GM23248 (cell line): ENCODE measurements at places on chromosomes 2 and 18. TPM values are rescaled to one million over a fixed set of nuclear protein-coding genes. Genes with fewer than 3 reads are reported as not detected.

DNA sequence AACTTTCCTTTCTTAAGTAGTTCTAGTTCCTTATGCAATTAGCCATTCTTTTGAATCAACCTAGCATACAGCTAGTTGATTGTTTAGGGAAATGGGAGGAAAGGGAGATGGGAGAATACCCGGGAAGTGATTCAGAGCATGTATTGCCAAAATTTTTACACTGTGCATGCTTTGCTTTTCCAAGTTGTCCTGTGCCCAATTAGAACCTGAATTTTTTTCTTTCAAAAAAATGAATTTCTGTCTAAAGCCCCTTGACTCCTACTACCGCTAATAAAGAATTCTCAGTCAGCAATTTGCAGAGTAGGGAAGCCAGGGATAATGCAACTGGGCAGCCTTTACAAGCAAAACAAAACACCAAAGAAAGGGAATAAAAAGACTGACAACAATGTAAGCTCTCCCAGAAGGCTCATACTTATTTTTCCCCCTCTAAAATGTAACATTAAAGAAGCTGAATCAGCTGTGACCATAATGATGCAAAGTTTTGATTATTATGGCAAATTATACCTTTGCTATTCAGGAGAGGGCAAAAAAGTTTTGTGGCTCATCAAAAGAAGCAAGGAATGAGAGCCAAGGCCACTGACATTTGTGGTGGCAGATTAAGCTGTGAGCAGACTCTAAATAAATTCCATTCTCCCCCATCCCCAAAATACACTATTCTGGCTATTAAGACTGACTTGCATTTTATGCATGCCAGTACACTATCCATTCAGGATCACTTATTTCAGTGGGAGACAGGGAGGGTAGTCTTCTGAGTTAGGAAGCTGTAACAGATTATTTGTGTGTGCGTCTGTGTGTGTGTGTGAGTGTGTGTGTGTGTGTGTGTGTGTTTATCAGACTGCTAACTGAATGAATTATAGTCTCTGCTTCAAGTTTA is 174.3 kb downstream of the ERBB4 start:
- peak; percentile 59 for DNase-seq
- no peak overlapping the region; the same call in 1 of the 2 replicates for H3K4me3 ChIP-seq
- H3K27me3 ChIP-seq: no peaks in the 10 kb centered on the region
- H3K4me1 ChIP-seq: peaks cover 12% of the 10 kb centered on the region
- no peaks in the 10 kb centered on the region for H3K36me3 ChIP-seq

- no peaks in the 10 kb centered on the region for H3K36me3 ChIP-seq
- H3K27me3 ChIP-seq: no peaks in the 10 kb centered on the region
- H3K4me3 ChIP-seq: no peak overlapping the region
- H3K4me1 ChIP-seq: no peaks in the 10 kb centered on the region
These were observed 167.2 kb downstream of the FBXO15 start for GRCh38 chr18:73980289-73980979.

GRCh38 chr2:190637281-190637734 is 11.6 kb upstream of the NAB1 start:
- H3K27me3 ChIP-seq: no peaks in the 10 kb centered on the region
- no peaks in the 10 kb centered on the region for H3K36me3 ChIP-seq
- peaks cover 40% of the 10 kb centered on the region for H3K4me1 ChIP-seq
- DNase-seq: peak; percentile 79

MTLN gene
- 38.4 and 70.3 TPM in 2 replicates for total RNA-seq

DNAH7 gene
- 0.43 and 0.89 TPM in 2 replicates for total RNA-seq

FOXD4L1 gene
- total RNA-seq: not detected in 2 replicates

M1AP gene
- total RNA-seq: 0.25 and 1.5 TPM in 2 replicates
